ENCODE measurements at places on chromosomes 7 and 10.
A peak's percentile ranks its signal among the peaks of the same experiment; 100 is the strongest.

- no peak for DNase-seq
Measured at GRCh38 chr10:108523016-108523800, 1358.7 kb upstream of the SORCS1 start.

DNA sequence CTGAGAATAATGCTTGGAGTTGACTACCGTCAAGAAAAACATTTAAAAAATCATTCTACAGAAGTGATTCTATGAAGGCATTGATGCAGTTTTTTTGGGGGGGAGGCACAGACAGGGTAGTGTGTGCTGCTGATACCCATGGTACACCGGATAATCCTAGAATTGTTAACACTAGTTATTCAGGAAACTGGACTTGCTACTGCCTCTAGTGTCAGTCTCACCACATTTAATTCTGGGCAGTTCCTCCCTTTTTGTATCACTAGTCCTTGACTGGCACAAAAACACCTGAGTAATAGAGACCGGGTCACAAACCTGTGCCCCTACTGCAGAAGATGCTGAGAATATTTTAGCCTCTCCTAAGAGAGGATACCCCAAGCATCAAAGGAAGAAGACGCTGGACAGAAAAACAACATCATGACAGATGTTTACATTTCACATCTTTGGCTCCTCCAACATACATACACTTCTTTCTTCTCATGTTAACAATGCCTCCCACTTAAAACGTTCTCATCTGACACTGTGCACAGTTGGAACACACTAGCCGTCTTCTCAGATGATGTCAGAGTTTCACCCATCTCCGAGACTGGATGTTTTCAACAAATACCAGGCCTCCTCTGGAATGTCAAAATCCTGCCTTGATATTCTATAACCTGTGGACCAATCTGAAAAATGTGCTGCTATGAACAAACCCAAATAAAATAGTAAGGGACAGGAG lies 13.1 kb upstream of the TCAF1 start:
- DNase-seq: no peak

DNA sequence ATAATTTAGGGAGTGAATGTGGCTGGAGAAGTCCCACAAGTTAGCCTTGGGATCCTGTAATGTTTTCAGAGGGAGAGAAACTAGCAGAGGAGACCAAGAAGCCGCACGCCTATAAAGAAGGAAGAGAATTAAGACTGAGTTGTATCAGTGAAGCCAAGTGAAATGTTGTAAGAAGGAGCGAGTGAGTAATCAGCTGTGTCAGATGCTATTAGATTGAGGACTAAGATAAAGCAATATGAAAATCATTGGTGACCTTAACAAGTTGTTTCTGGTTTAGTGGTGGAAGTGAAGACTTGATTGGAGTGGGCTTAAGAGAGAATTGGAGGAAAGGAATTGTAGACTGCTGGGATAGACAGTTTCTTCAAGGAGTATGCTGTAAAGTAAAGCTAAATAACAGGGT lies 8.8 kb downstream of the CCSER2 start:
- DNase-seq: no peak

- no peak for DNase-seq
Measured at GRCh38 chr7:47488969-47489342, 93.0 kb downstream of the TNS3 start.

GRCh38 chr10:36817898-36818297 lies 307.5 kb upstream of the ANKRD30A start:
- no peak for DNase-seq

DNA sequence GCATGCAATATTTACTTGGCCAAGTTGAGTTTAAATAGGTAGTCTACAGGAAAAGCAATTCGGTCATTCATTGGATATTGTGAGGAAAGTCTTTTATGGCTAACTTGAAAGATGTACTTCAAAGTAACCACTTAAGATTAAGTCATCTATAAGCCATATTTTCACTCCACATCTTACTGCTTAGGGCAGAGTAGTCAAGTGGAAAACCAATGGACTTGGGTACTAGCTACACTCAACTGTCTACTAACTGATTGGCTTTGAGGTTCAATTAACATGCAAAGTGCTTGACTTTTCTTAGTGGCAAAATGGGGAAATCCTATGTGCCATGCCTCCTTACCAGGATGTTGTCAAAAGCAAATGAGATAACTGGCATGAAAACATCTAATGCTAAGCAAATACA lies 51.0 kb downstream of the CAV1 start:
- no peak for DNase-seq

GRCh38 chr7:118758582-118758981 lies 534.1 kb downstream of the ANKRD7 start:
- DNase-seq: no peak

- DNase-seq: no peak
Measured at GRCh38 chr7:75850235-75850634, 28.6 kb upstream of the RHBDD2 start.

DNA sequence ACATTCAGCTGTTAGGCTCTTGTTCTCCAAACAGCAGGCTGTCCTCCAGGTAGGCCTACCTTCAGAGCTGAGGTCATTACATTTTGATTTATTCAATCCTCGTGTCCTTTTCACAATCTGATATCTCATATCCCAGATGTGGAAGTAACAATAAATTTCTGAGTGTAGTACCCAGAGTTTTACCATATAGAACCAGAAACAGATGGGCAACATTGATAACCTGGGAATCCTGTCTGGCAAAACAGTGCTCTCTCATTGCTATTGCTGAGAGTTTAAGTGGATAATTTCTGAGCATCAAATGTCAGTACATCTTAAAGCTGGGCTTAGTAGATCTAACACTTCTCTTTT lies 1007.8 kb downstream of the REEP3 start:
- DNase-seq: no peak

DNA sequence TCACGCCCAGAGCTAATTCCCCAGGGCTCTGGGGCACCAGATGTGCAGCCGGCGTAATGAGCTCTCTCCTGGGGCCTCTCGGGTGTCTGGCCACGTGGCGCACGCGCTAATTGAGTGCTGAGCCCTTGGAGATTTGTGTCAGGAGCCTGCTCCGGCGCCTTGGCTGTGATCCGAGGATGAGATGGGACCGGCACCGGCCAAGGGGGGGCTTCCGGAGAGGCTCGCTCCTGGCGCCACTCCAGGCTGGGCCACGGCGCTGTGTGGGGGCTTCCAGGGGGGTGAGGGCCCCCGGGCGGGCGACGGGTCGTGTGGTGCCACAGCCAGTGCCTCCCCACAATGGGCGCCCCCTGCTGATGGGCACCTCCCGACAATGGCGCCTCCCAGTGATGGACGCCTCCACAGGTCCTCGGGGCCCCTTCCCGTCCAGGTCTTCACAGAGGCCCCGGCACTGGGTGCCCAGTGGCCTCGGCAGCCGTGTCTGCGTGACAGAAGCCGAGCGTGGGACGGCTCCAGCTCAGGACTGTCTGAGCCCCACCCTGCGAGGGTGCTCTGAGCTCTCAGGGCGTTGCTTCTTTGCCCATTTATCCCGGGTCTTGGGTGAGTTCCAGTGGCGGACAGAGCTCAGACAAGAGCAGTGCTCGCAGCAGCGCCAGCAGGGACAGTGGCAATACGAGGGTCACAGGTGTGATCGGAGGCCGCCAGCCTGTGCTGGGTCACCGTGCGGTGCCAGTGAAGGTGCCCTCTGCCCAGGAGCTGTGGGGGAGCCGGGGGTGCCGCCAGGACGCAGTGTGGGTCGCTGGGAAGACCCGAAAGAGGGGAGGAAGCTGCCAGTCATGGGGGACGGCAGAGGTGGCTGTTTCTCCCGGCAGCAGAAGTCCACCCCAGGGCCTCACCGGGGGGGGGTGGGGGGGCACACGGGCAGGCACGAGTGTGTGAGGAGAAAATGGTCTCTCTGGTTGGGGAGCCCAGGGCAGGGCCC lies 8.2 kb upstream of the NKX6-2 start:
- no peak for DNase-seq

GRCh38 chr10:78748235-78748533 lies 320.6 kb upstream of the ZMIZ1 start:
- DNase-seq: no peak

- DNase-seq: no peak
Measured at GRCh38 chr7:48384180-48384752, 213.0 kb downstream of the ABCA13 start.

DNA sequence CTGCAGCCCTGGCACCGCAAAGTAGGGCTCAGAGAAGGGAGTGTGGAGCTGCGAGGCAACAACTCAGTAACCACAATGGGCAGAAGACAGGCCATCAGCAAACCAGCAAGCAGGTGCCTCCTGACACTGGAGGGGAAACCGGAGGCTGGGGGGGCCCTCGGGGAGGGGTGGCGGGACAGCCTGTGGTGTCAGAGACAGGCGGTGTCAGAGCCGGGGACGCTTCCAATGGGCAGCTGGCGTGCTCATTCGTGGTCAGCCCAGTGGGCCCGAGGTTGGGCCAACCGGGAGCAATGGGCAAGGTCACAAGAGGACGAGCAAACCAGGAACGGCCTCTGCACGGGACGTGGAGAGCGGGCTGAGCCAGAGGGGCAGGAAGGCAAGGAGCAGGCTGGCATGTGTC lies 158.1 kb downstream of the MAD1L1 start:
- DNase-seq: no peak

DNA sequence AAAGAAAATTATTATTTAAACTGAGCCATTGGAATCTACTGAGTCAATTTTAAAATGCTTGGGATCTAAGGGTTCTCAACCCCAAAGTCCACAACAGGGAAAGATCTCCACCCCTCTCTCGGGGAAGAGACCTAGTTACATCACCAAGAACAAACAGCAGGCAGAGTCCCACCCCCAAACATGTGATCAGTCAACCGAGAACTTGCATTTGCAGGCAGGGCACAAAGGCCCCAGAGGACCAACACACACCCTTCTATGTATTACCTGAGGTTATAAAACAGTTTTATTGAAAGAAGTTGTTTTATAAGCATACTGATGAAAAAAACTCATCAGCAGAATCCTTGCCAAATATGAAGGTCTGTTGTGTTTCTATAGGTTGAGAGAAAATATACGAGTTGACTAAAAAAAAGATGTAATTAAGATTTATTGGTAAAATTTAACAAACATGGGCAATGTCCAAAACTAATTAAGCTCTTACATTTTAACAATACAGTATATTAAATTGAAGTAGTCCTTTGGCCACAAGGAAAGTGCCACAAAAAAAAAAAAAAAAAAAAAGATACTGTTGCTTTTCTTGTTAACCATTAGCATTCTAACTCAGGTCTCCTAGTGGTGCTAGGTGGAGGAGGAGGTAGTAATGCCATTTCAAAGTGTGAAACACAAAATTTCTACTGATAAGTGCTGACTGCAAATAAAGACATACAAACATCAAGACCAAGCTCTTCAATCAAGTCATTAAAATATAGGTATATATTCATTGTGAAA lies 975 bp upstream of the USP54 start:
- DNase-seq: no peak

GRCh38 chr10:124211921-124212320 lies 118.5 kb upstream of the CHST15 start:
- DNase-seq: peak; percentile 74

GRCh38 chr10:52316001-52316400 lies 1.9 kb downstream of the DKK1 start:
- DNase-seq: no peak

GRCh38 chr7:81111358-81111757 lies 192.5 kb upstream of the SEMA3C start:
- DNase-seq: peak; percentile 66
